B cell (primary cell): ENCODE measurements at places on chromosomes 7 and 10. TPM values are rescaled to one million over a fixed set of nuclear protein-coding genes. Genes with fewer than 3 reads are reported as not detected.

Gene OR2F2
- not detected in 2 replicates for total RNA-seq

Gene SORCS1
- total RNA-seq = not detected in 2 replicates

Gene CADPS2
- not detected in 2 replicates for total RNA-seq

Gene LLCFC1
- not detected in 2 replicates for total RNA-seq

Gene LIPN
- total RNA-seq = not detected in 2 replicates

Gene C7orf57
- not detected in 2 replicates for total RNA-seq

Gene DLX6
- total RNA-seq = not detected in 2 replicates

Gene PPP1R3C
- not detected in 2 replicates for total RNA-seq

Gene RADIL
- total RNA-seq = not detected in 2 replicates

Gene SRRM3
- not detected in 2 replicates for total RNA-seq

Gene PIP
- not detected in 2 replicates for total RNA-seq

Gene TSPAN33
- 111 and 117 TPM in 2 replicates for total RNA-seq

Gene STEAP4
- total RNA-seq = not detected in 2 replicates

Gene MALRD1
- not detected in 2 replicates for total RNA-seq

Gene NUTM2B
- 0.80 and 1.3 TPM in 2 replicates for total RNA-seq

Gene EFCAB10
- not detected in 2 replicates for total RNA-seq

Gene CLDN4
- not detected in 2 replicates for total RNA-seq

Gene AKR1C1
- not detected in 2 replicates for total RNA-seq

Gene SH2D4B
- 0.12 and 0.22 TPM in 2 replicates for total RNA-seq

Gene UPK3BL2
- total RNA-seq = 68.2 and 79.9 TPM in 2 replicates

Gene GRID2IP
- total RNA-seq = 1.7 TPM in 2 replicates

Gene ASB15
- not detected in 2 replicates for total RNA-seq

Gene TMEM184A
- total RNA-seq = not detected in 2 replicates

Gene PRLHR
- total RNA-seq = not detected in 2 replicates

Gene RBM20
- total RNA-seq = not detected in 2 replicates

Gene SFTPA1
- total RNA-seq = not detected in 2 replicates

Gene HYAL4
- not detected in 2 replicates for total RNA-seq

Gene SHH
- total RNA-seq = not detected in 2 replicates

Gene CPED1
- total RNA-seq = 0.44 TPM in 1 of 2 replicates, not detected in the other

Gene GIMAP5
- 0.10 and 0.27 TPM in 2 replicates for total RNA-seq

Gene HMX2
- total RNA-seq = not detected in 2 replicates

Gene TRIM4
- 56.7 and 58.1 TPM in 2 replicates for total RNA-seq

Gene ANKRD2
- total RNA-seq = not detected in 2 replicates

Gene NEUROD6
- total RNA-seq = not detected in 2 replicates

Gene ZMIZ1
- total RNA-seq = 59.6 and 64.9 TPM in 2 replicates

Gene TMEM196
- total RNA-seq = not detected in 2 replicates

Gene HHEX
- 149 and 155 TPM in 2 replicates for total RNA-seq

Gene TMEM213
- not detected in 2 replicates for total RNA-seq
